IPS-NIHi11 (cell line): ENCODE measurements at places on chromosomes 11 and 22.

DNA sequence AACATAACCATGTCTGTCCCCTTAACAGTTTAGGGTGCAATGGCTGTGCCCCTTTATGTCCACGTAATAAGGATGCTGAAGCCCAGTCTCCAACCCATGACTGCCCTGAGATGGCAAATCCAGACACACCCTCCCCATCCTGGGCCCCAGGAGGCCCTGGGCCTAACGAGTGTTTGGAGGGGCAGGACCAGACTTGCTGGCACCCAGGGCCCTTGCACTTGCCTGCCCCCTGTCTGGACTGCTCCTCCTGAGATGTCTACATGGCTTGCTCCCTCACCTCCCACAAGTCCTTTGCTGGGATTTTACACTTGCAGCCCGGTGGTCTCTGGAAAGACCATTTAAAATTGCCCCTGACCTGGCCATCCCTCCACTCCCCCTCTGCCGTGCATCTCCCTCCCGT is 132.2 kb upstream of the NECTIN1 start:
- no peak for DNase-seq

DNA sequence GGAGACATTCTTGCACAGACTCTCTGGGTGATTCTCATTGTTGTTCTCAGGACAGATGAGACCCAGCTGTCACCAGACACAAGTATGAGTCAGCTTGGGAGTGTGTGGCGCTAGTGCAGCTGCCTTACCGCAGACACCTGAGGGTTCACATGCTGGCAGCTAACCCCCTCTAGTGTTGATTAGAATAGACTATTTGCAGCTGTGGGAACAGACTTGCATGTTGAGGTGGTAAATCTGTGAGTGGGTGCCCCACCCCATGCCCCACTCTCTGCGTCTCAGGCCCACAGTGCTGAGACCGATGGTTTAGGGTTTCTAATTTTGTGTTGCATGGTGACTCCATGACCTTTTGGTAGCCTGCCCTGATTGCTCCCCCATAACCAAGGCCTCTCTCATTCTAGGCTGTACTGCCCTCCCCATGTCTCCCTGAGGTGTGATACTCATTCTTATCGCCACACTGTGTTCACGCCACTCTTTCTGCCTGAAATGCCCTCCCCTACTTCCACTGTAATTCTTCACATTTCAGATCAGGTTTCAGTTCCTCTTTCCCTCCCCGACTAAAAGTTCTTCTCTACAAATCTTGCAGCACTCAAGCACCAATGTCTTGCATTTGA is 73.7 kb upstream of the KIRREL3 start:
- DNase-seq, result peak; percentile 41

DNA sequence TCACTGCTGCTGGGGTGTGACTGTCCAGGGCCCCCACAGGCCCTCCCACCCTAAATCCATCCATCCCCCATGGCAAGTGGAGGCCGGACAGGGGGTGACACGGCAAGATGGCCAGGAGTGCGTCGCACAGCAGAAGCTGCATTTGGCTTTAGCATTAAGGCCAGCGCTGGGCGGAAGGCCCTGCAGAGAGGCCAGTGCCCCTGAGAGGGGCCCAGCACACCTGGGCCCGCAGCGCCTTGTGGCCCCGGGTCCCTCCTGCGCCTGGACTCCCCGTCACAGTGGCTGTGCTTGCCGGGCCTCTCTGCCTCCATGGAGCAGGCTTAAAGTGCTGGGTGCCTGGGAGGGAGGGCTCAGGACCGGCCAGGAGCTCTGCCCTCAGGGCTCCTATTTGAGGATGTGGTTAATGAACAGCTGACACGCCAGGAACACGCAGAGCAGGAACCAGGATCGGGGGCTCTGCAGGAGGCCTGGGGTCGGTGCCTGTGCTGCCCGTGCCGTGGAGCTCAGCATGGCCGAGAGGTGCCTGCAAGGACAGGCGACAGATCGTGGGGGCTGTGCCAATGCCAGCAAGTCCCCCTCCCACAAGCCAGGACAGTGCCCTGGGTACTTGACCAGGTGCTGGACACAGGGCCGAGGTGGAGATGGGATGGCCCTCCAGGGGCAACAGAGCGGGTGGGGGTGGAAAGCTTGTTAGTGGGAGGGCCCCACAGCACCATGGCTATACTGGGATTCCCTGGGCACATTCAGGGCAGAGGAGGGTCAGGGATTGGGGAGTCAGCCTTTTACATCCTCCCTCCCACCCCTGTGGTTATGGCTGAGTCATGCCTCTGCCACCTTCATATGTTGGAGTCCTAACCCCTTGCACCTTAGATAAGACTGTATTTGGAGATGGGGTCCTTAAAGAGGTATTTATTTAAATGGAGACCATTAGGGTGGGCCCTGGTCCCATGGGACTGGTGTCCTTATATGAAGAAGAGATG is 30.9 kb upstream of the CARS1 start:
- no peak for DNase-seq

DNA sequence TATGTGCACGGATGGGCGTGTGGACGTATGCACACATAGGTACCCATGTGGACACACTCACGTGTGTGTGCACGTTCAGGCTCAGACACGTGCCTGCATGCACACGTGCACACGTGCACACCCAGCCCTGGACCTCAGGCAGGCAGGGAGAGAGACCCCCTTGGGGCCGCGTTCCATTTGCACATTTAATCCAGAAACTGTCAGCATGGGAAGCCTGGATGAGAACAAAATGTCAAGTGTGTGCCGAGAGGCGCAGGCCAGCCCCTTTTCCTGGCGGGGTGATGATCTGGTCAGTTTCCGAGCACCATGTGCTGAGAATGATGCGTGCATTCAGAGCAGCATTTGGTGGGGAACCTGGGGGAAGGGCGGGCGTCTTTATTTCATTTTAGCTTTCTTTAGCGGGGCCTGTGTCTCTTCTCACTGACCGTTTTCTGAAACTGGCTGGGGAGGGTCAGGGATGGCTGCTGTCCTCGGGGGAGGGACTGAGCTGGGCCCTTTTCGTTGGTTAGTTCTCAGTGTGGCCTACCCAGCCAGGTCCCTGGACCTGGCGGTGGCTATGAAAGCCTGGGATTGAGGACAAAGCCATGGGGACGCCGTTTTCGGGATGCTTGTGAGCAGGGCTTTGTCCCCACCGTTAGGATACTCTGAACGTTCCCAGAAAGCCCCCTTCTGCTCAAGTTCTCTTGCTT is 96.3 kb downstream of the KCNQ1 start:
- no peak for DNase-seq
